Effector memory CD8-positive, alpha-beta T cell (primary cell): ENCODE measurements at places on chromosomes 16 and 17.

GRCh38 chr16:19810817-19811731 lies 73.6 kb downstream of the GPRC5B start:
- no peaks in the 10 kb centered on the region for H3K4me1 ChIP-seq
- no peaks in the 10 kb centered on the region for H3K36me3 ChIP-seq
- H3K4me3 ChIP-seq, result no peak overlapping the region
- peaks cover 13% of the 10 kb centered on the region for H3K27me3 ChIP-seq

DNA sequence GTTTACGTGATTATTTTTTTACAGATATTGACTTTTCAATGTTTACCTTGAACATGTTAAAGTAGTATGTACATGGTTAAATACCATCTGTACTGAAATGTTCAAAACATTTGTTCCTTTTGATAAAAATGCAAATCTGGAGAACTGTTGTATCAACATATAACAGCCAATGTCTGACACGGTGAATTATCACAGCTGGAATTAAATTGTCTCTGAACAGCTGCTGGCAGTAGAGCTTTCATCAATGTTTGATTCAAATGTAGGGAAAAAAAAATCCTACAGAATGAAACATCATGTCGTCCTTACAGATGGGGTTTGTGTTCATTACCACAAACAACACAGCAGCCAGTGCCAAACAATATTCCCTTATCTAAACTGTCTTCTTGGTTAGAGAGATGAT lies 79.9 kb downstream of the TOX3 start:
- H3K27me3 ChIP-seq, result no peaks in the 10 kb centered on the region
- no peaks in the 10 kb centered on the region for H3K36me3 ChIP-seq
- H3K4me1 ChIP-seq, result no peaks in the 10 kb centered on the region
- H3K27ac ChIP-seq, result no peak overlapping the region

DNA sequence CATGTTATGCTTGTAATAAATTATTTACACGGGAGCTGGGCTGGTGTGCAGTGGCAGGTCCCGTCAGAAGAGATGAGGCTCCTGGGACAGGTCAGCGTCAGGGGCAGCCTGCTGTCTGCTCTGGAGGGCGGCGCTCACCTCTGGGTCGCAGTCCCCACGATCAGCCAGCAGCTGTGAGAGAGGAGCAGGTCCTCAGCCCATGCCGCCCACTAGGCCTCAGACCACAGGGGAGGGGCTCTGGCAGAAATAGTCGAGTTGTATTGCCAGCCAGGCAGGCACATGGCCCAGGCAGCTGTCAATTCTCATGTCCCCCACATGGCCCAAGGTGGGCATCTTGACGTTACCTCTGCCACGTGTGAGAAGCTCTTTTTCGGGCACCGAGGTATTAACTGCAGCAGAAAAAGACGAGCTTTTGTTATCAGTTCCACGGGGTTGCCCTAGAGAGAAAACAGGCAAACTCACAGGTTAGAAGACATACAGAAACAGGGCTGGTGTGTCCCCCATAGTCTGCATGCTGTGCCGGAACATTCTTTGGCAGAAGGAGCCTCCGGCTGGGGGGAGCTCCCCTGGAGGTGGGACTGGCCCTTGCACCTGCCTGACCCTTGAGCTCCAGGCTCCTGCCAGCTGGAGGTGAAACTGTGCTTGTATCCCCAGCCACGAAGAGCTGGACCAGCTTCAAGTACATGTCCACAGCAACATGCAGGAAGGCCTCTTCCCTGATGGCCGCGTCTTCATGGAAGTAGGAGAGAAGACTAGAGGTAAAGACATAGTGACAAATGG lies 17.4 kb downstream of the ZNF276 start:
- no peaks in the 10 kb centered on the region for H3K27me3 ChIP-seq
- no peak for DNase-seq
- peak overlapping the region; percentile 33 for H3K4me3 ChIP-seq
- peaks cover 96% of the 10 kb centered on the region for H3K36me3 ChIP-seq
- H3K27ac ChIP-seq, result no peak overlapping the region

GRCh38 chr16:1564325-1564724 lies 30.9 kb downstream of the TMEM204 start:
- H3K27ac ChIP-seq, result no peak overlapping the region
- no peak for DNase-seq
- no peak overlapping the region for H3K4me3 ChIP-seq
- H3K27me3 ChIP-seq, result no peaks in the 10 kb centered on the region
- H3K4me1 ChIP-seq, result peaks cover 15% of the 10 kb centered on the region
